ENCODE measurements at places on chromosomes 7 and 10.
A peak's percentile ranks its signal among the peaks of the same experiment; 100 is the strongest.

DNA sequence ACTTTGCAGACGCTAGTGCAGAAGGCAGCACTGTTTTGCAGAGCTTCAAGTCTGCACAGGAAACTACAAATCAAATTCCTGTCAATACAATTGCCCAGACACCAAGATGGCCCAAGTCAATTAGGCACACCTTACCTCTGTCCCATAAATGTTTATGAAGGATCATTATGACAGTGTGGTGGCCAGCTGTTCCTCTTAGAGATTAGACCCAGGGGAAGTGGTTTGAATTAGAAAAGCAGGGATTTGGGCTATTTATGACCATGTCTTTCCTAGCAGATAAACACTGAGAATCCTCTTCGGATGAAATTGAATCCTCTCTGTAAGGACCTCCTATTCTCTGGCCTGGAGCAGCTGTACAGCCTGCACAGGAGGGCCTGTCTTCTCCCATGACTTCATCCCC lies 9.9 kb upstream of the NEUROG3 start:
- no peak for DNase-seq

- peak; percentile 78 for DNase-seq
Observed at GRCh38 chr7:54773472-54774399, 14.7 kb upstream of the SEC61G start.

GRCh38 chr7:4203626-4204512 lies 478.2 kb upstream of the FOXK1 start:
- no peak for DNase-seq

DNA sequence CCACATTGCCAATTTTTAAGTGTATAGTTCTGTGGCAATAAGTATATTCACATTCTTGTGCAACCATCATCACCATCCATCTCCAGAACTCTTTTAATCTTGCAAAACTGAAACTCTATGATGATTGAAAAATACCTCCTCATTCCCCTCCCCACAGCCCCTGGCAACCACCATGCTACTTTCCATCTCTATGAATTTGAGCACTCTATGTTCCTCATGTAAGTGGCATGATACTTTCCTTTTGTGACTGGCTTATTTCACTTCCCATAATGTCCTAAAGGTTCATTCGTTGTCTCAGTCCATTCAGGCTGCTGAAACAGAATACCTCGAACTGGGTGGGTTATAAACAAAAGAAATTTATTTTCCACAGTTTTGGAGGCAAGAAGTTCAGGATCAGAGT lies 23.4 kb upstream of the EGR2 start:
- DNase-seq, result no peak

GRCh38 chr7:100641463-100641859 lies at the start of gene TFR2:
TFR2 (minus strand) TSS chr7:100641552; CDS start chr7:100641509, 43 bp downstream.
- no peak for DNase-seq

GRCh38 chr7:44315301-44315903 lies 10.0 kb downstream of the CAMK2B start:
- DNase-seq, result no peak

- no peak for DNase-seq
Observed at GRCh38 chr7:24971333-24972165, 8.4 kb downstream of the OSBPL3 start.

- peak; percentile 80 for DNase-seq
Observed at GRCh38 chr7:107044347-107045194, at the start of gene PRKAR2B. PRKAR2B (plus strand) TSS chr7:107044705; CDS start chr7:107044908, 203 bp downstream.

DNA sequence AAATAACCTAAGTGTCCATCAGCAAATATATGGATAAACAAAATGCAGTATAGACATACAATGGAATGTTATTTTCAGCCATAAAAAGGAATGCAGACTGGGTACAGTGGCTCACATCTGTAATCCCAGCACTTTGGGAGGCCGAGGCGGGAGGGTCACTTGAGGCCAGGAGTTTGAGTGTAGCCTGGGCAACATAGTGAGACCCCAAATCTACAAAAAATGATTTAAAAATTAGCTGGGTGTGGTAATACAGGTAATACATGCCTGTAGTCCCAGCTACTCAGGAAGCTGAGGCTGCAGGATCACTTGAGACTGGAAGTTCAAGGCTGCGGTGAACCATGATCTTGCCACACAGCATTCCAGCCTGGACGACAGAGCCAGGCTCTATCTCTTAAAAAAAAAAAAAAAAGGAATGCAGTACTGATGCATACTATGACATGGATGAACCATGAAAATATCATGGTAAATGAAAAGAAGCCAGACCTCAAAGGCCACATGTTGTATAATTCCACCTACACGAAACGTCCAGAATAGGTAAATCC lies 6.9 kb downstream of the MCMBP start:
- no peak for DNase-seq

- no peak for DNase-seq
Observed at GRCh38 chr10:20972925-20973324, 75.8 kb upstream of the NEBL start.

DNA sequence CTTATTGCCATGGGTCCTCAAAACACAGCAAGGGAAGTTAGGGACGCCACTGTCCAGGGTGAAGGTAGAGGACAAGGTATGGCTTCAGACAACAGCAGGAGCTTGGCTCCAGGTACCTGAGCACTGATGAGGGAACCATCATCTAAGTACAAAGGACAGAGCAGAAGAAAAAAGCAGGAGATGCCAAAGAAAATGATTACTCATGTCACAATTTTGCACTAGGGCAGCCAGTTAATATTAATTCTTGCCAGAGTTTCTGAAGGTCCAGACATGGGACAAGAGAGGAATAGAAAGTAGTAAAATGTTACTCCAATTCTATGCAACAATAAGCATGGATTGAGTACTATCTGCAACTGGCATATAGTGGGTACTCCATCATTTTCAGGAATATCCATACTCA lies 14.1 kb downstream of the PTN start:
- DNase-seq, result no peak

DNA sequence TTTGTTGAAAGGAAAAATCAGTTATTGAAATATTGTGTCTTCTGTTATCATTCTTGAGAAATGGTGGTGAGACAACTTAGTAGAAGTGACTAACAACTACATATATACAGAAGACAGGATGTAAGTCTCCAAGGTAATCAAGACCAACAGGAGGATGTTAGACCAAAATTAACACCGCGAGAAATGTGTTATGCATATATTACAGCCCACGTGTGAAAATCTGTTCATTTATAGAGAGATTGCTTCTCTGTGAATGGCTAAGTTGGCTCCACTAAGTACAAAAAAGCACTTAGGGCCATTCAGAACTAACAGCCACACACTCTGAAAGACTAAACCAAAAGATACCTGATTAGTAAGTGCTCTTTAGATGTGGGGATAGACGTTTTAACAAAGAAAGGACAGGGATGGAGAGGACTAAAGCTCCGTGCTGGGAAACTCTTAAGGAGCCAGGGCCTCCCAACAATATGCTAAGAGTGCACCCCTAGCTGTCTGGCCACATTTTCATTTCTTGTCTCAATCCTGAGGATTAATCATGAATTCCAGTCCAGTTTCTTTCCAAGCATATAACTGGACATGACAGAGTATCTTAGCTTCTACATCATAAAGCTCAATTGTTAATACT lies 26.5 kb downstream of the HDAC9 start:
- DNase-seq, result no peak

GRCh38 chr7:37484426-37485073 lies 35.9 kb upstream of the ELMO1 start:
- no peak for DNase-seq

DNA sequence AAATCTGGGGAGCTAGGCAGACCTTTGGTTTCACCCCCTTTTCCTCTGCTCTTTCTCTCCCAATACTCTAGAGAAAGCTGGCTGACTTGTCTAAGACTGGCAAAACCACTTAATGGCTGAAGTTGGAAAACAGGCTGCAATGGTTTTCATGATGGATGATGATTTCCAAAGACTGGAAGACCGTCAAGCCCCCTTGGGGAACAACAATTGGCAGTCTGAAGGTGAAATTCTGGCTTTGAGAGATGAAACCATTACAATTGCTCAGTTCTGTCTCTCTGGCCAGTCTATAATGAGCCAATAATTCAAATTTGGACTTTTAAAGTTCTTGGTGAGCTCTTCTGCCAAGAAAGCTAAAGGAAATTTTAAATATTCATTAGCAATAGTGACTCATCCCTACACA lies 680.5 kb downstream of the PARD3 start:
- DNase-seq, result no peak

GRCh38 chr7:20144801-20145200 lies 72.4 kb downstream of the MACC1 start:
- no peak for DNase-seq

GRCh38 chr7:16447876-16448275 lies 17.7 kb downstream of the SOSTDC1 start:
- DNase-seq, result no peak

DNA sequence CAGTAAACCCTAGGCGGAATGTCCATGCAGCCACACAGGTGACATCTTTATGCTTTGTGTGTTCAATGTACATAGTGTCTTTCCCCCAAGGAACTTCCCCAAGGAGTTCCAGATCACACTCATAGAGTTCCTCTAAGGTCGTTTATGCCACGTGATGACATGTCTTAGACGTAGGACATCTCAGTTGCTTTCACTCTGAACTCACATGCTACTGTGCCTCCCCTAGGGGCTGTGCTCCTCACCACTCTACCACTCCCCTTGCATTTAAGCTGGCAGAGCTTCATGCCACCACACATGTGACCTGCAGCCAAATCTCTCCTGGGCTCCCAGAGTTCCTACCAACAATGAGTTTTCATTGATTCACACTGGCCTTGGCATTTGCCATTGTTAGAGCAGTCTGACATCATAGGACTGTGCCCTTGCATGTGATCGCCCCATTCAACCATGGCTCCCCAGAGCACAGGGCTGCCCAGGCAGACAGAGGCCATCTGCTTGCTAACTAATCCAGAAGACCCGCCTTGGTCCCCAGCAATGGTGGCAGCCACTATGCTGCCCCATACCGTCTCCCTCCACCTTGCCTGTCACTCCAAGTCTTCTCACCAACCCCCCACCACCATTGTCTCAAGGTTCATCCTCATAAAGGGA lies 95.3 kb upstream of the MACROH2A2 start:
- no peak for DNase-seq

DNA sequence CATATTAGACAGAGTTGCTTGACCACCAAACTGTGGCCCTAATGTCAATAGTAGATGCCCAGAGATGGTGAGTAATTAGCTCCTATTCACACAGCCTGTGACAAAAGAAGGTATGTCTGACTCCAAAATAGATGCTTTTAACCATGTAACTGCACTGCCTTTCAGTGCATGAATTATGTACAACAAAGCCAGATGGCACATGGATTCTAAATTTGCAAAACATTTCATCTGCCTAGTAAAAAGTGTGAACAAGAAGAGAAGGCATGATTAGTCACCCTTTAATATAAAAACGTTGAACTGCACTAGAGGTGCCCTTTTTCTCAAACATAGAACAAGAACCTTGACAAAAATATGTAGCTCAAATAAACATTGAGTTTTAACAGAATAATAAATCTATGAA lies 35.5 kb upstream of the PTPRZ1 start:
- DNase-seq, result no peak

DNA sequence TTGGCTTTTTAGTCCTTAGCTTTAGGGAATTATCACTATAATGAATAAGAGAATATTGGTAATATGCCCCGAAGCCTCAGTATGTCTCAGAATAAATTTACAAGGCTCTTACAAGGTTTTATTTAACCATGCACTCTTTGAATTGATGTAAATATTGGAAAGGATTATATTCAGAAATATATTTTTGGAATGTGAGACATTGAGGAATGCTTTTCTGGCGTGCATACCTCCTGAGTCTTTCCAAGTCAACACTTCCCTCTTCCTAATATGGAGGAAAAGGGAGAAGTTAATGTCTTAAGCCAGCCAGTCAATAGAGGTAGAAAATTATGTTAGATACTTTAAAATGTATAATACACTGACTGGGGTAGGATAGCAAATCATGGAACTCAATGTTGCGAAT lies 1.2 kb upstream of the OR2F1 start:
- no peak for DNase-seq

- DNase-seq, result no peak
Observed at GRCh38 chr7:11616466-11616865, 215.5 kb downstream of the THSD7A start.

GRCh38 chr10:129199826-129200225 lies 267.2 kb upstream of the MGMT start:
- DNase-seq, result no peak

GRCh38 chr10:50527442-50528043 lies 96.2 kb downstream of the SGMS1 start:
- no peak for DNase-seq

DNA sequence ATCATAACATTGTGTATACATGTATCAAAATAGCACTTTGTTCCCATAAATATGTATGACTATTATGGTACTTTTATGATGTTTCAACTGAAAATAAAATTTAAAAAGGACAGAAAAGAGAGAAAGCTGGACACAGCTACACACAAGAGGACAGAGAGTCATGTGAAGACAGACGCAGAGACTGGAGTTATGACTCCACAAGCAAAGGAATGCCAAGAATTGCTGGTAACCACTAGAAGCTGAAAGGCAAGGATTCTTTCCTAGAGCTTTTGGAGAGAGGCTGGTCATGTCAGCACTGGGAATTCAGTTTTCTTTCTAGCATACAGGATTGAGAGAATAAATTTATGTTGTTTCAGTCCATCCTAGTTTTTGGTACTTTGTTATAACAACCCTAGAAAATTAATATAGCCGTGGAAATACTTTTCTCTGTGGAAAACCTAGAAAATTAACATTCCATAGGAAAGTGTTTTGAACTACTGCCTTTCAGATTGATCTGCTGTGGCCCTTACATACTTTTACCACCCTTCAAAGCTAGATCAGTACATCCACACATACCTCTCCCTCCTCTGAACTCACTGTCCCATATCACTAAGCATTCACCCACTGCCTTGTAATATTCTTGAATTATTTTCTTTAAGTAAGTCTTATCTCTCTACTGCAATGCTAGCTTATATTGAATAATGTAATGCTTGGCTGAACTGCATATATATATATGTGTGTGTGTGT lies 575.3 kb downstream of the IPMK start:
- DNase-seq, result no peak

GRCh38 chr10:30439931-30440330 lies 5.9 kb downstream of the MAP3K8 start:
- DNase-seq, result no peak

DNA sequence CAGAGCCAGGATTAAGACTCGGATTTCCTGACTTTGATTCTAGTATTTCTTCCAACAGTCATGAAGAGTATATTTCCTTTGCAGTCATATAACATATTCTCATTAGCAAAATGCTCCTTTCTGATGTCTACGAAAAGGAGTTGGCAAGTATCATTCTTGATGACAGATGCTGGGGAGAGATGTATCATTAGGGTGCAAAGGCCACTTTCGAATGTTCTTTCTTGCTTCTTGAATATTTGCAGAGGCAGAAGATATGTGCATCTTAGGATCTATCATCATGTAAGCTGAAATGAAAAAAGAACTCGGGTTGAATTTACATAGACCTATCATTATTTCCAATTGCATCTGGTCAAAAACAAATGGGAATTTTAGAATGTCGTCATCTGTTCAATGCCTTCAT lies 294.4 kb downstream of the BAMBI start:
- DNase-seq, result no peak

- no peak for DNase-seq
Observed at GRCh38 chr7:158572000-158572828, 15.4 kb downstream of the PTPRN2 start.

Measured in left ventricle myocardium inferior (tissue), 1 donor.